COR-L47 (cell line): ENCODE measurements at places on chromosomes 7 and 10.

DNA sequence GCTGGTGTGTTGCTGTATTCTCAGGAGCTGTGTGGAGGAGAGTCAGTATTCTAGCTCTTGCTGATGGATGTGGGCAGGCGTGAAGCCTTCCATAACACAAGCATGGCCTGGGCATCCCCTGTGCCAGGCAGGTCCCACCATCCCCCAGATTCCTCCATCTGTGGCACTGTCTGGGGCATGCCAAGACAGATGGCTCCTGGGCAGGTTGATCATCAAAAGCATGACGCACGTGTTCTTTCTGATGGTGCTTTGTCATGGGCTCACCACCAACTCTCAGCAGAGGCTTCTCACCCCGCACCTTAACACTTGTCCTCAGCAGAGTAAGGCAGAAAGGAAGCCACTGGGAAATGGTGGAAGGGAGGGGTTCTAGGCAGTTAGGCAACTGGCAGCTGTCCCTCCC is 364.3 kb downstream of the PLXNA4 start:
- no peak for DNase-seq

- DNase-seq, result no peak
Measured at GRCh38 chr7:45161138-45161537, 3.5 kb downstream of the RAMP3 start.

- peak; percentile 71 for DNase-seq
Measured at GRCh38 chr7:150803161-150803860, 2.7 kb downstream of the TMEM176A start.

DNA sequence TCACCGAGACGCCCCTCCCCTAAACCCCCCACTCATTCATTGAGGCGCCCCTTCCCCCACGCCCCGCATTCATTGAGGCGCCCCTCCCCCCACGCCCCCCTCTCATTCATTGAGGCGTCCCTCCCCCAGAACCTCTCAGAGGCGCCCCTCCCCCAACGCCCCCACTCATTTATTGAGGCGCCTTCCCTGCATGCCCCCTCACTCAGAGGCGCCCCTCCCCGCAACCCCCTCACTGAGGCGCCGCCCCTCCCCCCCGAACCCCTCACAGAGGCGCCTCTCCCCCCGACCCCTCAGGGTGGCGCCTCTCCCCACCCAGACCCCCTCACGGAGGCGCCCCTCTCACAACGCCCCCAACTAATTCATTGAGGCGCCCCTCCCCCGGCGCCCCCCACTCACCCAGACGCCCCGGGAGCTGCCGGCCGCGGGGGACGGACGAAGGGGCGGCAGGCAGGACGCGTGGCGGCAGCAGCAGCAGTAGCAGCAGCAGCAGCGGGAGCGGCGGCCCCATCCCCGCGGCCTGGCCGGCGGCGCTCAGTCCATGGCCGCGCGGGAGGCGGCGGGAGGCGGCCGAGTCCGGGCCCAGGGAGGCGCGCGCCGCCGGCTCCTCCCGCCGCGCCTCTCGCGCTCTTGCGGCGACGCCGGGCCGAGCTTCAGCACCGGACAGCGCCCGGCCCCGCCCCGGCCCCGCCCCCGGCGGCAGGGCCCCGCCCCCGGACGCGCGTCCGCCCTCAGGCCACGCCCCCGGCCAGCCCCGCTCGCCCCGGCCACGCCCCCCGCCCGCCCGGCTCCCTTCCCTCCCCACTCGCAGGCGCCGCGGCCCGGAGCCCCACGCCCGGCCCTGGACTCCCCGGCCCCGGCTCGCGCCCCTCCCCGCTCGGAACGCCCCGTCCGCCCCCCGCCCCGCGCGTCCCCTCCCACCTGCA is at the start of gene PTPRN2:
PTPRN2 (minus strand) TSS at position 662 of the 923 bp plus-strand sequence.
- peak; percentile 62 for DNase-seq

DNA sequence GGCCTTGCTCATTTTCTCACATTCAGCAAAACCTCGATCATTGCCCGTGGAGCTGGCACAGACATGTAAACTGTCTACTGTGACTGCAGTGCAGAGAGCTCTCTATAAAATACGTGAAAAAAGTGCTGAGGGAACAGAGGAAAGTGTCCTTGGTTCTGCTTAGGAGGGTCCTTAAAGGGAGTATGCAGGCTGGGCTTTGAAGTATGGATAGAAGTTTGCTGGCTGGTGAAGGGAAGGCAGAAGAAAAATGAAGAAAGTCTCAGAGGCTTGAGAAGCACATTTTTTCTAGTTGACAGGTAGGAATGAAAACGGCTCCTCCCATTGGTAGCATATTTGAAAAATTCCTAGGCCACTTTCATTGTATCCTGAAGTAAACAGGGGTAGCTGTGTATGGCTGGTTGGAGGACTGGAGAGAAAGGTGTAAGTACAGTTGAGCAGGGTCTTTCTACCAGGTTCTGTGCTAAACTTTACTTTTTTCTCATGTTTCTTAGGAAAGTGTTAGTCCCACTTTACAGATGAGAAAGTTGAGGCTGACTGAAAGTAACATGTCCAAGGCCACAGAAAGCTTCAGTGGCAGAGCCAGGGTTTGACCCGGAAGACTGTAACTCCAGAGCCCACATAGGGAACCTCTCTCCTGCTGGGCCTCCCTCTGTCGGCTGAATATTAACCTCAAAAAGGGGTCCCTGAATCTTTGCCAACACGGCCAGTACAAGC is 63.0 kb upstream of the PPIF start:
- no peak for DNase-seq

- DNase-seq, result no peak
Measured at GRCh38 chr7:143514487-143514886, 36.8 kb downstream of the TAS2R41 start.
